ENCODE measurements at places on chromosomes 4 and X.

DNA sequence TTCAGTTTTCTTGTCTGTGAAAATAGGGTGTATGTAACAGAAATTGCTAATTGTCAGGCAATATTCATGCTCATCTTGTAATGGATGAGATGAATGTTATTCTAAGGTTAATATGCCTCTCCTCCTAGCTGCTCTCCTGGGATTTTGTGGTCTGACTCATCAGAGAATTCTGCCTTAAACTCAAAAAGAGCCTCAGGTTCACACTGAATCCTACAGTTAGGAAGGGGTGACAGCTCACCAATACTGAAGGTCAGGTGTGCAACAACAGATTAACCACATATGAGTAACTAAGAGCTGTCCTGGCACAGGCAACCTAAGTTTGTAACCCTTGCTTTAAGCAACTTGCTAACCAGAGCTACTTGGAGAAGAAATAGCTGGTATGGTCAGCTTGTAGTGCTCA, 197.7 kb downstream of the SPATA18 start:
- DNase-seq = no peak

DNA sequence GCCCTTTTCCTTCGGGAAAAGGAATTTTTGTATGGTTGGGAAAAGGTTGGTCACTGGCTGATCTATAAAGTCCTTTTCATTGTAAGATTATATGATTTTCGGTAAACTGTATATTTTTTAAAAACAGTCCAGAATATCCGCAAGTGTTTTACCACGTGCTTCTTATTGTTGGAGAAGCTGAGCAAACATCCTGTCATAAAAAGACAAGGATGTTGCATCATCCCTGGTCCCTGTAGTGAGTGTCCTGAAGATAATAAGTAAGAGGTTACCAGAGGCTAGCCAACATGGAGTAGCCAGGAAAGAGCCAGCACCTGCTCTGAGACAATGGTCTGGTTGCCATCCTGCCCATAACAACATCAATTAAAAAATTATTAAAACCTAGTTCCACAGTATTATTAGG, 5.1 kb downstream of the CXCL9 start:
- no peak for DNase-seq

- no peak for DNase-seq
These were observed 226.5 kb downstream of the FBXO8 start for GRCh38 chr4:174056959-174057358.

DNA sequence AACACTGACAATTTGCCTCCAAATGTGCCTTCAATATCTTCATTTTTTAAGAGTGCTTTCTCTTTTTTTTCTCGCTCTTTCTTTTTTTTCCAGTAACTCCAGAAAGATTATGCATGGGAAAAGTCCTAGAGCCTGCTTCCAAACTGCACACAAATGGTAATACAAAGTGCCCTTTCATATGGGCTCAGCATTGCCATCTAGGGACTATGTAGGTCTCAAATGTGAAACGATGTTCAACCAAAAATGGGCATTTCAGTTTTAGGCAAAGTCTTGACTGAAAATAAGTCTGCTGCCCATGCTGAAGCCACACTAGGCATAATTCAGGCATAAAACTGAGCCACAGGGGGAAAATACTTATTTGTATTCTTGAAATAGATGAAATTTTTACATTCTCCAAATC, 65.6 kb downstream of the SYNPO2 start:
- peak; percentile 44 for DNase-seq

DNA sequence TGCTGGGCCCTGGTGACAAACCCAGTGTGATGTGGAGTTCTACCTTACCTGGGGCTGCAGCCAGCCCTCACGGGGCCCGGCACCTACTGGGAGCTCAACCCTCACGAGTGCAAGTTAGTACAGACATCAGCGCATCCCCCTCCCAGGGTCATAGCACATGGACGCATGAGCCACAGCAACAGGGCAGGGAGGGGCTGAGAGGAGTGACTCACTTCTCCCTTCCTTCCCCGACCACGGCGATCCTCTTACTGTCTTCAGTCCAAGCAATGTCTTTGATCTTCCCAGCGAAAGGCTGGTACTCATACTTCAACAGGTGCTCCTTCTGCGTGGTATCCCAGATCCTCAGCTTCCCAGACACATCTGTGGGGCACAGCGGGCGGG, 17.8 kb downstream of the WDR1 start:
- no peak for DNase-seq

GRCh38 chr4:176443117-176443516, 123.4 kb downstream of the SPCS3 start:
- DNase-seq = peak; percentile 93

DNA sequence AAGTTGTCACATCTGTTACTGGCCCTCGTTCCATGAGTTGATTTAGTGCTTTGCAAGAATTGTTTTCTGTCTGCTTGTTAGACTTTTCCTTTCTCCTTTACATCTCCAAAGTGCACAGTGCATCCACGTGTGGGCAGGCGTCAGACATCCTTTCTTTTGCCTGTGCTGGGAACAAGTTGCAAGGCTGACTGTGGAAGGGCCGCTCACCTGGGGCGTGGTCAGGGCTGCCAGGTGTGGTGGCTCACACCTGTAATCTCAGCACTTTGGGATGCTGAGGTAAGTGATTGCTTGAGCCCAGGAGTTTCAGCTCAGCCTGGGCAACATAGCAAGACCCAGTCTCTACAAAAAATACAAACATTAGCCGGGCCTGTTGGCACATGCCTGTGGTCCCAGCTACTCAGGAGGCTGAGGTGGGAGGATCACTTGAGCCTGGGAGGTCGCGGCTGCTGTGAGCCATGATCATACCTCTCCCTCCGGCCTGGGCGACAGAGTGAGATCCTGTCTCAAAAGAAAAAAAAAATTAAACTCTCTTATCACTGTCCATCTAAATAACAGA, 46.2 kb downstream of the RGS12 start:
- no peak for DNase-seq

DNA sequence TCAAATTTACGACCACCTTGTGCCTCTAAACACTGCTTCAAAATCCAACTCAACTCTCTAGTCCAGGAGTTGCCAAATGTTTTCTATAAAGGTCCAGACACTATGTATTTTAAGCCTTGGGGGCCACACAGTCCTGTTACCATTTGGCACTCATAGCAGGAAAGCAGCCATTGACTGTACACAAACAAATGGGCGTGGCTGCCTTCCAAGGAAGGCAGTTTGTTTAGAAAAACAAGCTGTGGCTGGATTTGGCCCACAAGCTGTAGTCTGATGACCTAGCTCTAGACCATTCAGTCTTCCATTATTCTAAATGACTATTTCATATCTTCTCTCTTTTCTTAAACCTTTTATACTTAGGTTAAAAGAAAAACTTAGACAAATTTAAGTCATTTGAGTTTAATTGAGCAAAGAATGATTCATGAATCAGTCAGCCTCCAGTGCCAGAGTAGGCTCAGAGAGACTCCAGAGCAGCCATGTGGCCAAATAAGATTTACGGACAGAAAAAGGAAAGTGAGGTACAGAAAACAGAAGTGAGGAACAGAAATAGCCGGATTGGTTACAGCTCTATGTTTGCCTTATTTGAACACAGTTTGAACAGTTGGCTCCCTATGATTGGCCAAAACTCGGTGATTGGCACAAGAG, 825.8 kb upstream of the LCORL start:
- no peak for DNase-seq

- DNase-seq = peak; percentile 18
These were observed 33.0 kb downstream of the GALNTL6 start for GRCh38 chr4:171846232-171846631.

DNA sequence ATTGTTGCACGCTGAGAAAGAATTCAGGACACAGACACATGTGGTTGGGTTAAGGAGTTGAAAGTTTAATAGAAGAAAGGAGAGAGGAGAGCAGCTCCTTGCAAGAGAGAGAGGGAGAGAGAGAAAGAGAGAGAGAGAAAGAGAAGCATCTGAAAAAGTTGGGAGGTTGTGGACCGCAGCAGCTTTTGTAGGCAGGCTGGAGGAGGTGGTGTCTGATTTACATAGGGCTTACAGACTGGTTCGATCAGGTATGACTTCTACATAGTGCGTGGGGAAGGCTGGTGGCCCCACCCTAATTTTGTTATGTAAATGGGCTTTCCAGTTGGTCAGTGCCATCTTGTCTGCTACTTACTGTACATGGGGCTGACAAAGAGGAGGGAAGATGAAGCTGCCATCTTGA, 27.5 kb upstream of the GYG2 start:
- no peak for DNase-seq

- peak; percentile 22 for DNase-seq
These were observed 128.0 kb downstream of the SNCA start for GRCh38 chr4:89708903-89709421.

- no peak for DNase-seq
These were observed 200.0 kb upstream of the NPY2R start for GRCh38 chr4:155008389-155008788.

DNA sequence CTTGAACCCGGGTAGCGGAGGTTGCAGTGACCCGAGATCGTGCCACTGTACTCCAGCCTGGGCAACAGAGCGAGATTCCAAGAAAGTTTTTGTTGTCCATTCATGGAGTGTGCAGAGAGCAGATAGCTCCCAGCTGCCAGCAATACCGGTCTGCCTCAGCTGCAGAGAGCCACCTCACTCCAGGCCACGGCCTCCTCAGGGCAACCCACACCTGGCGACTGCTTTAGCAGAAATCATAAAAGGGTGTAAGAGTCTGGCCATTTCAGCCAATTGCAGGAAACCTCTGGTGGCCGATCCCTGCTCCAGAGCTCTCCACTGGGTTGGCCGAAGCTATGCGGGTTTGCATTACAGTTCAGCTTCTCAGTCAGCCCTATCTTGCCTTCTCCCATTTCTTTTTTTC, 227.4 kb upstream of the BCOR start:
- no peak for DNase-seq
